Activated CD4-positive, alpha-beta T cell treated with anti-CD3 and anti-CD28 coated beads, Interleukin-2, amount 50 U/mL, for 48 hours (primary cell): ENCODE measurements at places on chromosomes 12 and 14.

- no peak for DNase-seq
Observed at GRCh38 chr12:130117233-130117632, 45.0 kb upstream of the FZD10 start.

GRCh38 chr14:72000907-72001306 is 68.7 kb downstream of the RGS6 start:
- DNase-seq, result peak; percentile 9

DNA sequence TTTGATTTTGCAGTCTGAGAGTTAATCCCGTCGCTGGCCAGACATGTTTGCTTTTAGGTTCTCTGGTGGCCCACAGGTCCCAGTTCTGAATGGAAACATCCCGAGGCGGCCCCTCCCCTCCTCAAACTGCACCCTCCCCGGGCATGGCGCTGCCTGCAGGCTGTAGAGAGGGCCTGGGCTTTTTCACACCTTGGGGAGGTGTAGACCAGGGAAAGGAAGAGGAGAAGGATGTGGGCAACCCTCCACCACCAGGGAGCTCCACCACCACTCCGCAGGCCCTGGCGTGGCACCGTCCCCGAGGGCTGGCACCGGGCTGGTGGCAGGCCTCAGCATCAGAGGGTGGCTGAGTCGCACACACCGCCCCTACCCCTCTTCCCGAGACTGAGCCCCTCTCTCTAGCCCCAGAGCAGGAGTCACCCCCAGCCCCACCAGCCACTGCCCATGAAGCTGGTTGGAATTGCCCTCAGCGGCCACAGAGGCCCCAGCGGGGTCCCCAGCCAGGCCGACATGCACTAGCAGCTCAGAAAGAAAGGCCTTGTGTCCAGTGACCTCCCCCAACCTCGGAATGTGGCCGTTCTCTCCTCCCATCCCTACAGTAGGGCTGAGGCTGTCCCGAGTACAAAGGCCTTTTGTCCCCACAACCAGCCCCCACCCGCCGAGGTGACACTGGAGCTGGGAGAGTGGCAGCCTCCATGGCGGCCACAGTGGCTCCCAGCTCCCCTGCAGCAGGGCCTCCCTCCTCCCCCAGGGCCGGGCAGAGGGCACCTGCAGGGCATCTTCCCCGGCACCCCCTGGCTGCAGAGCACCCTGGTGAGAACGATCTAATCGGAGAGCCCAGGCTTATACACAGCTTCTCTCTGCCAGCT is 23.5 kb upstream of the INF2 start:
- peak; percentile 45 for DNase-seq

DNA sequence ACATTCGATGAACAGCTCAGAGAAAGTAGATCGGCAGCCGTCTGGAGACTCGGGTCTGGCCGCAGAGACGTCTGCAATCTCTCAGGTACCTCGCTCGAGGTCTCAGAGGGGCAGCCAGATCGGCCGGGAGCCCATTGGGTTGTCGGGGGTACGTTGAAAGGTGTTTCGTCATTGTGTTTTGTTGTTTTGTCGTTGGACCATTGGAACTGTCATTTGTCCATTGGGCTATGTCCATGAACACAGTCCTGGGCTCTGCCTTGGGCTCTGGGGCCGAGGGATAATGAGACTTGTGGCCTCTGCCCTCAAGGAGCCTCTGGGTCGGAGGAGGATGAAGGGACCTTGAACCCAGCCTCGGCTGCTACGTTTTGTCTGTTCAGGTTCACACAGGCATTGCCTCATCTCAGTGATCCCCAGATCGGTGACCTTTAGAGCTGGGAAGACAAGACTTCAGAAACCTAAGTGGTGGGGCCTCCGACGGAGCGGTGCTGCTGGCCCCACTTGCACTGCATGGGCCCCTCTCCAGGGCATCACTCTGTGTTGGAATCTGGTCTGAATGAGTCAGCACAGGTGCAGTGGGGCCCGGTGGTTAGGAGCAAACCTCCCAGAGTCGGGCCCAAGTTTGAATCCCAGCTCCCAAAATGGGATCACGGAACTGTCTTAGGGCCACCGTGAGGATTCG is 23.6 kb upstream of the MLXIP start:
- DNase-seq, result no peak

DNA sequence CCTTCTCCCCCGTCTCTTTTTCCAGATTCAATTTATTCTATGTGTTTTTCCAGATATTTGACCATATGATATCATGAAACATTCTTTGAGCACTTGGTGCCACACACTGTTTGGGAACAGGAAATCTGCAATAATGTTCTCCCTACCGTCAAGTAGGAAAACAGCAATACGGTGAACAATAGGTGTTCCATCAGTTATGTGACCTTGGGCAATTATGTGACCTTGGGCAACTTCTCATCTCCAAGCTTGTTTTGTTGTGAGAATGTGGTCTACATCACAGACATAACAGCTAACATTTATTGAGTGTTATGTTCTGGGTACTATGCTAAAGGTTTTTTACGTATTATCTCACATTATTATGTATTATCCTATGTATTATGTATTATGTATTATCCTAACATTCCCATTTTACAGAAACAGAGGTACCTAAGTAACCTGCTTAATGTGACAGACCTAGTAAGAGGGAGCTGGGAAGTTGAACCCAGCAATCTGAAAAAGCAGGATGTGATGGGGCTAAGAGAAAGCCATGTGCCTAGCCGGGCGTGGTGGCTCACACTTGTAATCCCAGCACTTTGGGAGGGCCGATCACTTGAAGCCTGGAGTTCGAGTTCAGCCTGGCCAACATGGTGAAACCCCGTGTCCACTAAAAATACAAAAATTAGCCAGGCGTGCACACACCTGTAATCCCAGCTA is 1.2 kb upstream of the NEK9 start:
- DNase-seq, result no peak

- peak; percentile 8 for DNase-seq
Observed at GRCh38 chr12:24561882-24562770, 386.8 kb downstream of the BCAT1 start.

GRCh38 chr14:69868363-69868963 is 10.8 kb upstream of the SMOC1 start:
- DNase-seq, result no peak

- no peak for DNase-seq
Observed at GRCh38 chr14:65070471-65070976, 31.8 kb downstream of the MAX start.

DNA sequence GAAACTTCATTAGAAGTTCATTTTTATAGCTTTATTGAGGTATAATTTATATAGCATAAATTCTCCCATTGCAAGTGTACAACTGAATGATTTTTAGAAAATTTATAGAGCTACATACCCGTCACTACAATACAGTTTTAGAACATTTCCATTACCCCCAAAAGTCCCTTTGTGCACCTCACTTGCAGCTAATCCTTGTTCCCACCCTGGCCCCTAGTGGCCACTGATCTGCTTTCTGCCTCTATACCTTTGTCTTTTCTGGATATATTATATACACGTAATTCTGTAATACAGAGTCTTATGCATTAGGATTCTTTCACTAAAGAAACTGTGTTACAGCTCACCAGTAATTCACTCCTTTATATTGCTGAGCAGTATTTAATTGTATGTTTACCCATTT is 145.1 kb upstream of the DIO2 start:
- no peak for DNase-seq

DNA sequence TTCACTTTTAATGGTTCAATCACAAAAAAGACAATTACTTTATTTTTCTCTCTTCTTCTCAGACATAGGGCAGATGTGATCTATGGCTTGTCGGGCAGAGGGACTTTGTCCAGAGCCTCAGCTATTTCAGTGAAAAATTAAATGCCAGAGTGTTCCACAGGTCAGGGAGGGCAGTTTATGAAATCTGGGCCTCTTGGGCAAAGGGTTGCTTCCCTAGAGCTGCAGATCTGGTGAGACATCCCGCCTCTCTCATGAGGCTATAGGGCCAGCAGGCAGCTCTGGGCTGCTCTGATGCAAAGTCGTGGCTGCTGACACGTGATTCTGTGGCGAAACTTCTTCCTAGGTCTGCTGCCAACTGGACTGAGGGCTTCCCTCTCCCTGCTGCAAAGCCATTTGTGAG is 6.0 kb downstream of the CLMN start:
- no peak for DNase-seq

DNA sequence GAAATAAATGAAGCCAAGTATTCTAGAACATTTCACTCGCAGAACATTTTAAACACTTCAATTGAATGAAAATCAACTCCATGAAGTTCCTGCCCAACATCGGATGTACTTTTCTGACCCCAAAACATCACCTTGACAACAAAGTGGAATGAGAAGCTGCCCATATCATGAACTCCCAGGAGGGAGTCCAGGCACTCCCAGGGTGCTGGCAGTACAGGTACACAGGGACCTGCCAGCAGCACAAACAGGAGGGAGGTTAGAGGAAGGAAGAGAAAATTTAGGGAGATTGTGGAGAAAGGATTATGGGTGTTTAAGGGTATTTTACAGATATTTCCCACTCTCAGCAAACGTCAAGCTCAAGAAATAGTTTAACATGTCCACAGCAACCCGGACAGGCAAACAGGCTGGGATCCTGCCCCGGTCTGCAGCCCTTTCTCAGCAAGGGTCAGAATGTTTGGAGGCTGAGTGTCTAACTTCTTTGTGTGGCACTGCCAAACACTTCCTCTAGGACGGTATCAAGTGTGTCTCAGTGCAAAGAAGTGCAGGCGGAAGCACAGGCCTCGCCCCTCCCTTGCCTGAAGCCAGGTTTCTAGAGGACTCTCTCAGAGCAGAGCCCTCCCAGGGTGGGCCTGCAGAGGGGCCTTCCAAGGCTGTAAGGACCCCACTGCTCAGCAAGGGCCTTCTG is 72.2 kb downstream of the SETD3 start:
- no peak for DNase-seq

GRCh38 chr12:108859923-108860291 is 2.5 kb upstream of the SSH1 start:
- no peak for DNase-seq

DNA sequence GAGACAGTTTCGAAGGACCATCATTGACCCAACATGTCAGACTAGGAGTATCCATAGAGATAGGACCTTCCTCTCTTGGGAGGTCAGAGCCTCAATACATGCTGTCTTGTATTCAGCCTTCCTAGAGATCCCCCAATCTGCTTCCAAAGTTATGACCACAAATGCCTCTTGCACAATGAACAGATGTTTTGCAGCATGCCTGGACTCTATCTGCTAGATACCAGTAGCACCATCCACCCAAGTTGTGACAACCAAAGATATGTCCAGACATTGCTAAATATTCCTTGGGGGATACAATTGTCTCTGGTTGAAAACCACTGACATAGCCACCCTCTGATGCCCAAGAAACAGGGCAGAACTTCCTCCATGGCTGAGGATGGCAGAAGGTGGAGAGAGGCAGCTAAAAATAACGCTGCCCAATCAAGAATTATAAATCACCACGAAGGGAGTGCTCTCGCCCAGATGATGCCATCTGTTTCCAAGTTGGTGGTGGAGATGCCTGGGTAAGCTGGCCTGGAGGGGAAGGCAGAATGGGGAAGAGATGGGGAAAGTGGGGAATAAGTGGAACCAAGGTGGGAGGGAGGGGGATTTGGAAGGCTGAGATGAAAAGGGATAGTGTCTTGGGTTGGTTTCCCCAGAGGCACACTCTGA is 42.9 kb upstream of the NOS1 start:
- no peak for DNase-seq

DNA sequence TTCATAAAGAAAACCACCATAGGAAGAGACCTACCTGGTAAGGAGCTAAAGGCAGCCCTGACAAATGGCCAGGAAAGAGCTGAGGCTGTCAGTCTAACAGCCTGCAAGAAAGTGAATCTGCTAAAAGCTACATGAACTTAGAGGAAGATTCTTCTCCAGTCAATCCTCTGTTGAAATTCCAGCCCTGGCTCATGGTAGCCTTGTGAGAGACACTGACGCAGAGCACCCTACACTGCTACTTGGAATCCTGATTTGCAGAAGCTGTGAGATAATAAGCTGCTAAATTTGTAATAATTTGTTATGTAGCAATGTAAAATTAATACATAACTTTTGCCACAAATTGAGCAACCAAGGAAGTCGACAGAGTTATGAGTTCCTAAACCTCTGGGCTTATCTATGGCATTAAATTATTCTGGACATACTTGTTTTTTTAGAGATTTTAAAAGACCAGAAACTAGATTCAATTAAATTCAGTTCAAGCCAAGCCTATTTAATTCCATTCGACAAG is 257.0 kb downstream of the ETNK1 start:
- DNase-seq, result no peak

- no peak for DNase-seq
Observed at GRCh38 chr14:82855912-82856391, 1322.3 kb upstream of the SEL1L start.

- DNase-seq, result no peak
Observed at GRCh38 chr14:103699901-103700752, 15.1 kb downstream of the XRCC3 start.

DNA sequence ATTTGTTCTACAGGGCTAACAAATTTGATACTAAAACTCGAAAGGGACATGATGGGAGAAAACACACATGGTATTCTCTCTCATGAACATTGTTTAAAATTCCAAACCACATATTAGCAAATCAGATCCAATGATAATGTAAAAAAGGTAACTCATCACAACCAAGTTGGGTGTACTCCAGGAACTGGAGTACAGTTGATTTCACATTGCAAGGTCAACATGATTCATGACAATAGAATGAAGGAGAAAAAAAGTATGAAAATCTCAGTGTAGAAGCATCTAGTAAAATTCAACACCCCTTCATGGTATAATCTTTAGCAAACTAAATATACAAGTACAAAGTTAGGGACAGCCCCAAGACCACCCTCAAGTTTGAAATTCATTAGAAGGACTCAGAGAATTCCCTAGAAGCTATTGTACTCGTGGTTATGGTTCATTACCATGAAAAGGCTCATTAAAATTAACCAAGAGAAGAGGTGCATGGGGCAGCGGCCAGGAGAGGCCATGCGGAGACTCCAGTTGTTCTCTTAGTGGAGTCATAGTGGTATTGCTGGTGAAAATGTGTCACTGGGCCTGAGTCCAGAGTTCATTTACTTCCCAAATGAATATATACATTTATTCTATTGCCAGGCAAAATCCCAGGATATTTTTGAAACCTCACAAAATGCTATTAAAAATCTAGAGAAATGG is 3.1 kb upstream of the CDCA4 start:
- no peak for DNase-seq

GRCh38 chr14:29645117-29645516 is 282.5 kb downstream of the PRKD1 start:
- no peak for DNase-seq

GRCh38 chr14:99479906-99480869 is at the start of gene SETD3:
Gene SETD3 (minus strand): TSS chr14:99480859. CDS start chr14:99465805, 15,054 bp downstream.
- DNase-seq, result peak; percentile 59

DNA sequence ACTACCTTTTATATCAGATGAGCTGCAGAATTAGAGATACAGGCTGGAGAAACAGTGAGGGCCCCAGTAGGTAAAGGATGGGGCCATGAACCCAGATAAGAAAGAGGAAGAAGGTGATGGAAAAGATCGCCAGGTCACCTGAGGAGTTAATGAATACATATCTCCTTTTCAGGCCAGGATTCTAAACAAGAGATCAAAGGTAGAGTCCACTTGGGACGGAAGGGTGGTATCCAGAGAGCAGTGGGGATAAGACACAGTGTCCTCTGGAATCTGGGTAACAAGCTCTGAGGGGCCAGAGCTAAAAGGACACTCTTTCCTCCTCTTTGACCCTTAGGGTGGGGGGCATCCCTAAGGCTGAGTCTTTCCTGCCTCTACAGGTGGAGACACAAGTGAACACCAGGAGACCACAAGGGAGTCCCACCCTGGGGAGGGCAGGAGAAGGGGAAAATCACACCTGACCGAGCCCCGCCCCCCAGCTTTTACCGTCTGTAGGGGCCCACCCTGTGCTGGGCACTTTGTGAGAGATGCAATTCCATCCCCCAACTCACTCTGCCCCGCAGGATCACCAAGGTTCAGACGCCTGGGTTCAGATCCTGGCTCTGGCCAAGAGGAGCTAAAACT is 27.3 kb downstream of the SERPINA1 start:
- no peak for DNase-seq
